Activated CD4-positive, alpha-beta T cell treated with anti-CD3 and anti-CD28 coated beads, Interleukin-2, Interleukin-4, amounts not matched to agents 100 ng/mL and 50 ng/mL, durations not matched to agents 16 hours and 8 hours (primary cell): ENCODE measurements at places on chromosomes 1 and 21.

GRCh38 chr1:189821833-189822232 lies 655.8 kb downstream of the BRINP3 start:
- no peak for DNase-seq

GRCh38 chr1:175725684-175726083 lies 17.7 kb downstream of the TNR start:
- peak; percentile 6 for DNase-seq

DNA sequence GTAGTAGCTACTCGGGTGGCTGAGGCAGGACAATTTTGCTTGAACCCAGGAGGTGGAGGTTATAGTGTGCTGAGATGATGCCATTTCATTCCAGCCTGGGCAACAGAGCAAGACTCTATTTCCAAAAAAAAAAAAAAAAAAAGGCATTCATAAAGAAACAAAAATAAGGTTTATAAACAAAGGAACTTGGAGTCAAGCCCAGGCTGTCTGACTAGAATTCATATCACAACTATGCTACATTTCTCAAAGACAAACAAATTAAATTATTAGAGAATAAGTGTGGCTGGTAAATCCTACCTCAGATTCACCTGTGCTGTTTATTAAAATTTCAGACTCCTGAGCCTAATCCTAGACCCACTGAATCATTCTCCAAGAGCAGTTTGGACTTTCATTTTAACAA lies 4.2 kb downstream of the GCLM start:
- no peak for DNase-seq

DNA sequence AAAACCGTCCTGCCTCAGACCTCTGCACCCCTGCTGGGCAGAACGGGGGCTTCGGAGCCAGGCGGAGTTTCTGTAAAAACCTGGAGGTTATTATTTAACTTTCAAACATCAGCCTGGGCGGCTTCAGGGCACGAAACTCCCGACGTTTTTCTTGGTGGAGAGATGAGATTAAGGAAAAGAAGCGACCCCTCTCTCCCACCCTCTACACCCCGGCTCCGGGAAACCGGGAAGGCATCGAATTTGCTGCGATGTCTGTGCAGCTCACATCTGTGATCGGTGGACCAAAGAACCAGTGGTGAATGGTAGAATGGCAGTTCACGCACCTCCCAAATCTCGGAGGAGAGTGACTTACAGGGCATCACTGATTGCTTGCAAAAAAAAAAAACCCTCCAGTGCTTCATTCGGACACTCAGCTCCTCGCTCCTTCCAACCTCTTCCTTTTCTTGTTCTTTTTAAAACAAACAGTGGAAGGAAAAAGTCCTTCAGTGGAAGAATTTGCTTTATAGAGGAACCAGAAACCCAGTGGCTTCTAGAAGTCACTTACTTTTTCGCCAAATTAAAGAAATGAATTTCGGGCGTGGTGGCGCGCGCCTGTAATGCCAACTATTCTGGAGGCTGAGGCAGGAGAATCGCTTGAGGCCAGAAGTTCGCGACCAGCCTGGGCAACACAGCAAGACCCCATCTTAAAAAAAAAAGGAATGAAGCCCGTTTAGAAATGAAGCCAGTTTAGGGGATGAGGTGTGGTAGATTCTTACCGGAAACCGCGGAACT lies 884 bp downstream of the PHACTR4 start:
- DNase-seq: peak; percentile 40

- DNase-seq: no peak
These were observed 1.0 kb upstream of the IER5 start for GRCh38 chr1:181087400-181087901.

GRCh38 chr1:152182944-152183361 lies 23.9 kb upstream of the RPTN start:
- DNase-seq: peak; percentile 4

GRCh38 chr21:35548904-35549615 lies 500.0 kb upstream of the RUNX1 start:
- no peak for DNase-seq

- no peak for DNase-seq
These were observed 190.4 kb upstream of the KCTD3 start for GRCh38 chr1:215376544-215377264.

GRCh38 chr1:181100015-181100905 lies 11.8 kb downstream of the IER5 start:
- peak; percentile 47 for DNase-seq

DNA sequence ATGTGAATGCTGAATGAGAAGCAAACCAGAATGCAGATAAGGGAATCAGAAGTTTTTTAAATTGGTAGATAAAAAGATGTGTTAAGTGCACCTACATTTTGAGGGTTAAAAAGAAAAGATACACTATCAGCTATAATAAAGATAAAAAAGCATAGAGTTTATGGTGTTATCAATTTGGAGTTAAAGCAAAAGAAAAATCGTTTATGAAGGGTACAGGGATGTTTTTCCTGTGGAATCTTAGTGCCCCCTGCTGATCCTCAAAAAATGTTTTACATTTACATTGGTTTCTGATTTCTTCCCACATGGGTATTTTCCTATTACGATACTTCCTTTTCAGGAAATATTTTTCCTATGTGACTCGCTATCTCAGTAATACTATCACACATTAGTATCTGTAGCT lies 293.5 kb downstream of the MRPL39 start:
- DNase-seq: no peak

- no peak for DNase-seq
These were observed 54.1 kb upstream of the CFAP298 start for GRCh38 chr21:32666258-32666657.

- DNase-seq: no peak
These were observed 22.7 kb upstream of the EDN2 start for GRCh38 chr1:41507110-41507720.
